ENCODE measurements at places on chromosomes 7 and 10. TPM values are rescaled to one million over a fixed set of nuclear protein-coding genes. Genes with fewer than 3 reads are reported as not detected.

The HOGA1 gene
- polyA plus RNA-seq: 58.3 TPM

The MMP21 gene
- 0.06 TPM for polyA plus RNA-seq

The SPOCK2 gene
- 6.7 TPM for polyA plus RNA-seq

The ST8SIA6 gene
- 1.8 TPM for polyA plus RNA-seq

The DYDC2 gene
- not detected for polyA plus RNA-seq

The AOC1 gene
- 0.04 TPM for polyA plus RNA-seq

The SPDYE2B gene
- polyA plus RNA-seq: not detected

The TAS2R41 gene
- not detected for polyA plus RNA-seq

The LRRD1 gene
- not detected for polyA plus RNA-seq

The HOXA10 gene
- not detected for polyA plus RNA-seq

The RAB19 gene
- not detected for polyA plus RNA-seq

The NODAL gene
- 0.04 TPM for polyA plus RNA-seq

The OR2A5 gene
- not detected for polyA plus RNA-seq

The DRGX gene
- polyA plus RNA-seq: not detected
